ENCODE measurements at places on chromosomes 13 and 19. TPM values are rescaled to one million over a fixed set of nuclear protein-coding genes. Genes with fewer than 3 reads are reported as not detected.

DNA sequence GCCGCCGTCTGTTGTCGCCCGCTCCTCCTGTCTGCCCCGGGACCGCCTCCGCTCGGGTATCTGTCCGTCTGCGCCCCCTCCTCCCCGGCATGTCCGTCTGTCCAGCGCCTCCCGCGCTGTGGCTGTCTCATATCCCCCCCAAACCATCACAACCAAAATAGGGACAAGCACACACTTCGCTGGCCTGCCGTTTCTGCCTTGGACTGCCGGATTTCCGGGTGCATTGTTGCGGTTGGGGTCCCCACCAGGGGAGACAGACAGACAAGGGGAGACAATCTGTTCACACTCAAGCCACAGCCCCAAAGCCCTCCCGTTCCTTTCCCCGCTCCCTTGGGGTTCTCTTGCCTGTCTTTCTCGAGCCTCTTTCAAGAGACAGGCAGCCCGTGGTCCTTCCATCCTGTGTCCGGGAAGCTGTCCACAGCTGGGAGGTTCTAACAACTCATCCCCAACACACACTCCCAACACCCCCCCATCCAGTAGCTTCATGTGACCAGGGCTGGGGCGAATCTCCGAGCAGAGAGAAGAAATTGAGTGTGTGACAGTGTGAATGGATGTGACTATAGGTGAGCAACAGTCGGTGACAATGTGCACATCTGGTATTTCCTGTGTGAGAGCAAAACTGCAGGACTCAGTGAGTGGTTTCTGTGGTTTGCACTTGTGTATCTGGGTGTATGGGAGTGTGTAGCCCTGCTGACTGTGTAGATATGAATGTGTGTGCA lies 16.5 kb upstream of the FOSB start:
- peak; percentile 44 for DNase-seq

DNA sequence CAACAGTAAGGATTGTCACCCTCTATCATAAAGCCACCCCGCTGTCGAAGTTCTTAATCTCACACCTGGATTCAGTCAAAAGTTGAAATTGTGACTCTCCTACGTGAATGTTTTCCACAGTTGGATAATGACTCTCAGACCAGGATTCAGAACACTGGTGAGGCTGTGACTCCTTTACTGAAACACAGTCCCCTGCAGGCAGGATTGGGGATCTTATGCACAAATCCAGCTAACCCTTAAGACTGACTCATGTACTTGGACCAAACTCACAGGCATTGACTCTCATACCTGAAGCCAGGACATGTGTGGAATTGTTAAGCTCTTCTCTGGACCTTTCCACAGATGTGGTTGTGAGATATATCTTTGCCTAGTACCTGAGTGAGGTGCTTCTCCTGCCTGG lies 46.8 kb downstream of the ZNF85 start:
- DNase-seq, result no peak

Gene SPRYD7
- total RNA-seq, result 11.8 TPM

Gene COL4A1
- total RNA-seq, result 119 TPM

DNA sequence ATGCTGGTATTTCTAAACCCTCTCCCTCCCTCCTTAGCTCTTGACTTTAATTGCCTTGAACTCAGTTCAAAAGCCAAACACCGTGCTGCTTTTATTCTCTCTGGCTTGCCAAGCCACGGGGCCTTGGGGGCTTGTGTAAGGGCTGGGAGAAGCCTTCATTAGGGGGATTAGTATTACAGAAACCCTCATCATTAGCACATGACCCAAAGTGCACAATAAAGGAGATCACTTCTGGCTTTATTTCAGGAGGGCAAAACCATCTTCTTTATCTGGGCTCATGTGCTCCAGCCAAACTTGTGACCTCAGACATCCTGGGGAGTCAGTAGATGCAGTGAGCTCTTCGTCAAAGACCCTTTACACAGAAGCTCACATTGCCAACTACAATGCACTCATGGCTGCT lies at the start of gene DCT:
DCT (minus strand) TSS at position 67 of the 400 bp plus-strand sequence. CDS start 427 bp downstream, outside the sequence.
- no peak for DNase-seq

Gene ZNF181
- total RNA-seq, result 21.6 TPM

Gene AZU1
- total RNA-seq, result not detected

Gene CLIP3
- total RNA-seq, result 5.0 TPM

- no peak for DNase-seq
Measured at GRCh38 chr19:31146546-31147183, 202.6 kb downstream of the TSHZ3 start.

DNA sequence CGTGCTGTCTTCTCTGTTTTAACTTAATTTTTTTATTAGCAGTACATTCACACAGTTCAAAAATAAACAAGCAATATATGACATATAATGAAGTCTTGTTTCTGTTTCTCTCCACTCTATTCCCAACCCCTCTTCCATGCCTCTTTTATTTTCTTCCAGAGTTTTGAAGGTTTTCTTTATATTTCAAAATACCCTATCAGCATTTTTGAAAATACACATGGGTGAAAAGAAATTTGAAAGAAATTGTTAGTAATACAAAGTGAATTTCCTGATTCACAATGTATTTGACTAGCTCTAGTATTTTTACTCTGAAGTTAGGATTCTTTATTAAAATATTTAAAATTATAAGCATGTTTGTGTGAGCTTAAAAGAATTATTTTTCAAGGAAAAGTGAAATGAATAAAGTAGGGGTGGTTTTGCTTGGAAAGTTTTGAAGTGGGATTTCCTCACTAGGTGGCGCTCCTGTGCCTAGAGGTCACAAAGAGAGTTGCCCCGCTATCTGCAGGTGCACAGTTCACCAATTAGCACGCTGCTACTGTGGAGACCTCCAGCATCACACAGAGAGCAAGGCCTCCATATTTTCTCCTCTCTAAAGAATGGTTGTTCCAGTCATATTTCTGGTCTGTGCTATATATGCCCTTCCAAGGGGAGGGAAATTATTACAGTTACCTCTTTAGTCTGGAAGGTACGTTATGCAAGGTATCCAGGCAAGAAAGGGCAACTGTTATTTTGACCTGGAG lies 37.6 kb downstream of the SOX21 start:
- DNase-seq, result no peak

- peak; percentile 89 for DNase-seq
Measured at GRCh38 chr13:73765651-73766384, 368.4 kb downstream of the KLF12 start.

DNA sequence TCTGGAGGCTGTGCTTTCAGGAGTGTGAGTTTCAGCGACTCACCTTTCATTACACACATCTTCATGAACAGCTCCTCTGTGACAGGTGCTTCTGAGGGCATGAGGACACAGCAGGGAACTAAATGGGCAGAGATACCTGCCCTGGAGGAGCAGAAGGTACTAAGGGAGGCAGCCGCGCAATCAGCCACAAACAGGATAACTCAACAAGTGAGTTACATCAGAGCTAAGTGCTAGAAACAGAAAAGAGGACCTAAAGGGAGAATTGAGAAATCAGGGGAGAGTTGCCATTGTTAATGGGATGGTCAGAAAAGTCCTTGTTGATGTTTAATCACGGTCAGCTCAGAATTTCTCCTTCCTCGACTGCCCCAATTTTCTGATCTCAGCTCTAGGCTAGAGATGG lies 42.5 kb downstream of the SYDE1 start:
- DNase-seq, result no peak

GRCh38 chr13:94324767-94325540 lies 154.5 kb downstream of the DCT start:
- DNase-seq, result no peak

GRCh38 chr13:61891401-61891800 lies 475.8 kb upstream of the PCDH20 start:
- no peak for DNase-seq

- no peak for DNase-seq
Measured at GRCh38 chr13:109667807-109668291, 118.5 kb downstream of the IRS2 start.
